Peyer's patch (tissue), 4 donors: ENCODE measurements at places on chromosomes 7 and 10. TPM values are rescaled to one million over a fixed set of nuclear protein-coding genes. Genes with fewer than 3 reads are reported as not detected.

Gene DENND2A
- total RNA-seq, result 44.6 TPM

Gene ELFN1
- total RNA-seq, result not detected

Gene MYO3A
- total RNA-seq, result 0.13 TPM

Gene SORCS3
- 0.27 TPM for total RNA-seq

Gene GPR37
- total RNA-seq, result not detected

Gene GRID2IP
- total RNA-seq, result 0.40 TPM

Gene FBXO24
- total RNA-seq, result not detected

GRCh38 chr7:78326876-78327275 is 528.3 kb downstream of the PHTF2 start:
- DNase-seq, result no peak

DNA sequence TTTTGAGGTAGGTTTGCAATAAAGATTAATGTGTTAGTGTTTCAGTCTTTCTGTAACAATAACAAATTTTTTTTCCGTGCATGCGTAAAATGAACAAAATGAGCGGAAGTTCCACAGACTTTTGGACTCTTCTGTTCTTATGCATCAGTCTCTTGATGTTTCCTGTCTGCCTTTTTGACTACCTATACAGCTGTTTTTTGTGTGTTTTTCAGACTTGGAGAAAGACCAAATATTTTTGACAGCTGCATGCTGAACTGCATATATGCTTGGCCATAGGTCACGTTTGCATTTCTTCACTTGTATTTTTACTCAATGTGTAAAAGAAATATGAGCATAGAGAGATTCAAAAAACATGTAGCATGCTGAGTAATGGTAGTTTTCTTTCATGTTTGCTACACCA is 119.3 kb downstream of the BBS9 start:
- no peak for DNase-seq

- no peak for DNase-seq
Measured at GRCh38 chr10:851901-852300, 79.6 kb downstream of the LARP4B start.

- no peak for DNase-seq
Measured at GRCh38 chr7:35727571-35727970, 32.6 kb upstream of the HERPUD2 start.

DNA sequence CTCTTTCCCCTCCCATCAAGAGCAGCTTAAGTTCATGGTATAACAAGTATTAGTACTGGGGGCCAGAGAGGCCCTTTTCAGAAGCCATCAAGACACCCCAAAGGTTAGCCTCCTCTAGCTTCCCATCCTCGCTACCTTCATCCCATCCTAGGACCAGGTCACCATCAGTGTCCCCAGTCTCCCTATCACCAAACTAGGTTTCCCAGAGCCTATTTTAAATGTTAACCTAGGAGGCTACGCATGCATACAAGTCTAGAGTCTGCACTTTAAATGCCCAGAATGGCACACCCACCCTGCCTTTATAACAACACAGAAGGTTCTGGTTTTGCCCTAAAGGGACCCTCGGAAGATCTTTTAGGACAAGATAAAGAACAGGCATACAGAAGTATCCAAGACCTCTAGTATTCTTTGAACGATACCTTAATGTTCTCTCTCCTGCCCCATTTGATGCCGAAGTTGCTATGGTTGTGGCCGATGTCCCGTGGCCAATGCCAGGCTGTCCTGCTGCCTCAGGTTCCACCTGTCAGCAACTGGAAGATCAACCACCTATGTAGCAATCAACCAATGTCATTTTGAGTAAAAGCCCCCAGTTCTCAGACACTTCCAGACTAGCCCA is 2.2 kb downstream of the GPRIN2 start:
- DNase-seq, result no peak

DNA sequence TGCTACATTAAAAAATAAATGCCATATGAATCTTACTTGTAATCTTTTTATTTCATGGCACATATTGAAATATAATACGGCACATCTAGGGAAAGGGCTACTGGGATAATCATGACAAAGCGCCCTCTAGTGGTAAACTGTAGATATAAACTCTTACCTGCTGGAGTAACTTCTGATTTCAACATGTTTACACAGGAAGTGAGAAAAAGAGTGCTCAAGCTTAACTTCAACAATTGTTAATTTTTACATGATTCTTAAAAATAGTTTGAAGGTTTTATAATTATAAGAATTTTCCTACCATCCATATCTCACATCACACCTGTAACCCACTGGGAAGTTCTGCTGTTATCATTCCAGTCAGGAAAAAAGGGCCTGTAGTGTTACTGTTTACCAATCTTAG is 2.0 kb upstream of the HEPACAM2 start:
- DNase-seq, result no peak

DNA sequence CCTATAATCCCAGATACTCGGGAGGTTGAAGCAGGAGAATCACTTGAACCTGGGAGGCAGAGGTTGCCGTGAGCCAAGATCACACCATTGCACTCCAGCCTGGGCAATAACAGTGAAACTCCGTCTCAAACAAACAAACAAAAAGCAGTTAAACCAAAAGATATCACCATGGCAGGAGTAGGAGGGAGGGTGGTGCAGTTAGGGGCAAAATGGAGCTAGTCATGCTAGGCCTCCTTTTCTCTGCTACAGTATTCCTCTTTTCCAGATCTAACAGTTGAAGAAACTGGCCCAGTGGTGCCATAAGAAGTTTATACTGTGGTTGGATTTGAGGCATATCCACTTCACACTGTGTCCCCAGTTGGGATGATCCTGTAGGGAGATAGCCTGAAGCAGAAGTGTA is 261.6 kb downstream of the SKIDA1 start:
- DNase-seq, result no peak
